ENCODE measurements at places on chromosomes 5 and 9. TPM values are rescaled to one million over a fixed set of nuclear protein-coding genes. Genes with fewer than 3 reads are reported as not detected.

The GADD45G gene
- polyA plus RNA-seq, result 0.08 TPM

GRCh38 chr9:89766991-89767390 lies 162.2 kb downstream of the GADD45G start:
- no peak for DNase-seq

The GPR151 gene
- not detected for polyA plus RNA-seq

DNA sequence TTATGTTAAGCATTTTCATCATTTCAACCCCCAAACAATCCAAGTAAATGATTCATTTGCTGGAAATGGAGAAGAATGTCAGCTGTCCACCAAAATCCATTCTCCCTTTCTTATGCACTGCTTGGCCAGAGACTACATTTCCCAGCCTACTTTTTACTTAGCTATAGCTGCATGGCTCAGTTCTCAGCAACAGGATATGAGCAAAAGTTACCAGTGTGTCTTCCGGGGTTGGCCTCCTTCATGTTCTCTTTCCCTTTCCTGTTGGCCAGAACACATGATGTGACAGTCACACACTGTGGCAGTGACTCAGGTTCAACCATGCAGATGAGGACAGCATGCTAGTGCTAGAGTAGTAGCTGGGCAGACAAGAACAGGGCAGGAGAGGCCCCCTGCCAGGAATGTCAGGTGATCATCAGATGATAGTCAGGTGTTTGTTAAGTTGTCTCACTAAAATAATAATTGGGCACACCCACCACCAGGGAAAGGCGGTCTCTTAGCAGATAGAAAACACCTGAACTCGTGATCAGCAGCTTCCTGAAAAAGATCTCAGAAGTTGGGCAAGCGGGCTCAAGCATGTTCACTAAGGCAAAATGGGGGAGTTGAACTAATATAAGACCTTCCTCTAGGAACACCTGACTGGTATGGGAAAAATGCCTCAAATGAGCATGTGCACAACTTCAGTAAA lies 12.2 kb downstream of the GPR150 start:
- DNase-seq, result peak; percentile 54

DNA sequence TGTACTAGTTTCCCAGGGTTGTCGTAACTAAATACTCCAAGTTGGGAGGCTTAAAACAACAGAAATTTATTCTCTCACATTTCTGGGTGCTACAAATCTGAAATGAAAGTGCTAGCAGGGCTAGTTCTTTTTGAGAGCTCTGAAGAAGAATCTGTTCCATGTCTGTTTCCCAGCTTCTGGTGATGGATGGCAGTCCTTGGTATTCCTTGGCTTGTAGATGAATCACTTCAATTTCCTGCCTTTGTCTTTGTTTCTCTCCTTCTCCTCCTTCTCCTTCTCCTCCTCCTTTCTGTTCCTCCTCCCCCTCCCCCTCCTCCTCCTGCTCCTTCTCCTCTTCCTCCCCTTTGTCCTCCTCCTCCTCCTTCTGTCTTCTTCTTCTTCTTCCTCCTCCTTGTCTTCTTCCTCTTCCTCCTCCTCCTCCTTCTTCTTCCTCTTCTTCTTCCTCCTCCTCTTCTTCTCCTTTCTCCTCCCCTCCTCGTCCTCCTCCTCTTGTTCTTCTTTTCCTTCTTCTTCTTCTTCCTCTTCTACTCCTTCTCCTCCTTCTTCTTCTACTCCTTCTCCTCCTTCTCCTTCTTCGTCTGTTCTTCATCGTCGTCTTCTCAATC lies 104.7 kb upstream of the ANKRD55 start:
- DNase-seq, result no peak

DNA sequence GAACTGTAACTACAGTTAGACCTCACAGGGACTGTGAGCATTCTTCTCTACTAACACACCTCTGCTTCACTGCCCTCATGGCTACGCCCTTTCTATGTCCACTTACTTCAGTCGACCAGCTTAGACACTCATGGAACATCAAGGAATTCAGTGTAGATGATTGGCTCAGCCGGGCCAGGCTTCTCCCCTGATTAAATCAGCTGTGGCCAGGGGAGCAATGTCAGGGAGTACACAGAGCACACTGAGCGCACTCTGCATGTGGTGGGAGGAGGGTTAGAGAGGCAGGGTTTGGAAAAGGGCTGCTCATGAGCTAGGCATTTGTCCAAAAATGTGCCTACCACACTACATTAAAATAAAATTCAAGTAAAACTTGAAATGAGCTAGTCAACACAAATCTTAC lies 400.5 kb downstream of the ARRDC3 start:
- no peak for DNase-seq

GRCh38 chr5:68233075-68233474 lies 17.5 kb downstream of the PIK3R1 start:
- no peak for DNase-seq

DNA sequence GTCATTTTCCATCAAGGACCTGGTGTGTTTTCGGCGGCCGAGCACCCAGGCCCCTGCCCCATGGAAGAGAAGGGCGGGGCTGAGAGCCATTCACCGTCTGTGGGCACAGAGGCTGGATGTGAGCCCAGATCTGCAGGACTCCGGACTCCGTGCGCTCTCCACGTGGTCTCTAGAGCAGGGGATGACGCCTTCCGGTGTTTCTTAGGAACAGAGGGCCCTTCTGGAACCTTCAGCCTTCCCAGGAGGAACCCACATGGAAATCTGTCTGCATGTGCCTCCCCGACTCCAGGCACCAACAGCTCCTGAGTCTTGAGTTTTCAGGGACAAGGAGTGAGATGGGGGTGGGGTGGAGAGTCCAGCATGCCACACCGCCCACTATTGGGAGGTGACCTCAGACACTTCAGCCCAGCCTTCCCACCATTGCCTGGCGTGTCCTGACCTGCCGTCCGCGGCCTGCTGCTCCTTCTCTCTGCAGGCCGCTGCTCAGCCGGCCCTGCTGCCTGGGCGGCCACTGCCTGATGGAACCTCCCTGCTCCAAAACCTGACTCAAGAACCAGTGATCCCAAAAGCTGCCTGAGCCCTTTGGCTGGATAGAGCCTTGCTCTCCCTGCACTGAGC lies 2.4 kb upstream of the RXRA start:
- DNase-seq, result peak; percentile 93

GRCh38 chr5:171614971-171615653 lies 170.5 kb upstream of the SMIM23 start:
- no peak for DNase-seq

DNA sequence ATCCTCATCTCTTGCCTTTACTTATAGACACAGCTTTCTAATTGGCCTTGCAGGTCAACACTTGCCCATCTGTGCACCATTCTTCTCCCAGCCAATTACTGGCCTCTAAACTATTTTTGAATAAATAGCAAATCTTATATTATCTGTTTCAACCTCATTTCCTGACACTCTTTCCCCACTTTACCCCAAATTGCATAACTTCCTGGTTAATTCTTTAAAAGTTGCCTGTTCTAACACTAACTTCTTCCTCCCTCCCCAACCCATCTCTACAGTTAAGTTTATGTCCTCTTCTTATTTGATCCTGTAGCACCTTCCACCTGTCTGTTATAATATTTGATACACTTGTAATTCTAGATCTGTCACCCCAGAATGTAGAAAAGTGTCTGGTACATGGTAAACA lies 372.1 kb downstream of the PDE4D start:
- no peak for DNase-seq

- no peak for DNase-seq
Observed at GRCh38 chr5:138457531-138458275, 7.6 kb upstream of the EGR1 start.

The CYSTM1 gene
- polyA plus RNA-seq, result 32.6 TPM

The SLC1A3 gene
- 14.3 TPM for polyA plus RNA-seq

- DNase-seq, result no peak
Observed at GRCh38 chr9:132739710-132740310, 69.5 kb downstream of the GTF3C4 start.

The PDE8B gene
- not detected for polyA plus RNA-seq

GRCh38 chr5:757346-757930 lies 27.1 kb downstream of the ZDHHC11B start:
- DNase-seq, result no peak

- no peak for DNase-seq
Observed at GRCh38 chr5:57804505-57804904, 321.9 kb upstream of the ACTBL2 start.

GRCh38 chr5:138950421-138951031 lies 75.4 kb upstream of the LRRTM2 start:
- no peak for DNase-seq

The POU5F2 gene
- not detected for polyA plus RNA-seq

DNA sequence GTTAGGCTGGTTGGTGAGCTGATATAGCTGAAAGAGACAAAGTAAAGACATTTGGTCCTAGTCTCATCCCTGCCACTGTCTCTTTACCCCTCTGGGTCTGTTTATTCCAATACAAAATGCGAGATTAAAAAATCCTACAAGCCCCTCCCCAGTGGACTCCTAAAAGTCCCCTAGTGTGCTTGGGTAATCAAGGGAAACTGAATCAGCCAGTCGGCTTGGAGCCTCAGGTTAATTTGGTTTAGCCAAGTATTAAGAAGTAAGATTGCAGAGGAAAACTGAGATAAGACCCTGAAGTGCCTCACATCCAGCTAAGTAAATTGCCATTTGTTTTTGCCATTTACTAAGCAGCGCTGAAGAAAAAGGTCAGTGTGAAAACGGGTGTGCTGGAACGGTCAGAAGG lies 10.4 kb downstream of the NIM1K start:
- DNase-seq, result no peak

The TMEM8B gene
- 1.9 TPM for polyA plus RNA-seq

- DNase-seq, result peak; percentile 52
Observed at GRCh38 chr9:132411091-132411508, 1.1 kb downstream of the CFAP77 start.

The MARCOL gene
- polyA plus RNA-seq, result not detected

The EGFLAM gene
- polyA plus RNA-seq, result 0.10 TPM
